ENCODE measurements at places on chromosomes 12 and 14. TPM values are rescaled to one million over a fixed set of nuclear protein-coding genes. Genes with fewer than 3 reads are reported as not detected.

GRCh38 chr14:44339231-44339630 is 167.9 kb downstream of the FSCB start:
- H3K4me3 ChIP-seq, result no peak overlapping the region
- DNase-seq, result no peak
- H3K27ac ChIP-seq, result no peak overlapping the region
- H3K36me3 ChIP-seq, result no peaks in the 10 kb centered on the region
- no peaks in the 10 kb centered on the region for H3K4me1 ChIP-seq

GRCh38 chr14:56295743-56296142 is 177.5 kb downstream of the PELI2 start:
- H3K36me3 ChIP-seq, result peaks cover 33% of the 10 kb centered on the region
- no peak for DNase-seq
- no peaks in the 10 kb centered on the region for H3K4me1 ChIP-seq
- H3K27me3 ChIP-seq, result no peaks in the 10 kb centered on the region
- no peak overlapping the region for H3K27ac ChIP-seq
- H3K4me3 ChIP-seq, result no peak overlapping the region

DNA sequence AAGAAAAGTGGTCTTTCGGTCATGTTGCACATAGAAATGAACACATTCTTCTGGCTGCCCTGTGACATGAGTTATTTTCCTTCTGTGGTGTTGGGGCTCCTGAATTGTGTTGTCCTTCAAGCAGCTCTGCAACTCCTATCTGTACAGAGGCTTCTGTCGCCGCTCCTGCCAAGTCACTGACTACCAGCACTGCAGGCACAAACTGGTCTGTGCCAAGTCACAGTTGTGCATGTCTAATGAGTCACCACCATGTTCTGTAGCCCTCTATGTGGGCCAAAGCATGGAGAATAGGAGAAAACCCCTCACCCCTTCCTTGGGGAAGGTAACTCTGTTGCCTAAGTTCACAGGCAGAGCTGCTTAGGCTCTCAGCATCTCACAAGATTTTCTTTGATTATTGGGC is 283.3 kb downstream of the RPL10L start:
- no peak overlapping the region for H3K27ac ChIP-seq
- no peaks in the 10 kb centered on the region for H3K4me1 ChIP-seq
- H3K4me3 ChIP-seq, result no peak overlapping the region
- no peaks in the 10 kb centered on the region for H3K36me3 ChIP-seq
- no peaks in the 10 kb centered on the region for H3K27me3 ChIP-seq

- H3K4me1 ChIP-seq, result no peaks in the 10 kb centered on the region
- no peaks in the 10 kb centered on the region for H3K27me3 ChIP-seq
- no peak overlapping the region for H3K27ac ChIP-seq
- no peak overlapping the region for H3K4me3 ChIP-seq
These were observed 154.3 kb downstream of the HELB start for GRCh38 chr12:66456612-66457011.

- H3K4me3 ChIP-seq, result no peak overlapping the region
- H3K27me3 ChIP-seq, result peaks cover 39% of the 10 kb centered on the region
- no peak for DNase-seq
- no peaks in the 10 kb centered on the region for H3K36me3 ChIP-seq
These were observed 65.6 kb upstream of the USP15 start for GRCh38 chr12:62194616-62195015.

DNA sequence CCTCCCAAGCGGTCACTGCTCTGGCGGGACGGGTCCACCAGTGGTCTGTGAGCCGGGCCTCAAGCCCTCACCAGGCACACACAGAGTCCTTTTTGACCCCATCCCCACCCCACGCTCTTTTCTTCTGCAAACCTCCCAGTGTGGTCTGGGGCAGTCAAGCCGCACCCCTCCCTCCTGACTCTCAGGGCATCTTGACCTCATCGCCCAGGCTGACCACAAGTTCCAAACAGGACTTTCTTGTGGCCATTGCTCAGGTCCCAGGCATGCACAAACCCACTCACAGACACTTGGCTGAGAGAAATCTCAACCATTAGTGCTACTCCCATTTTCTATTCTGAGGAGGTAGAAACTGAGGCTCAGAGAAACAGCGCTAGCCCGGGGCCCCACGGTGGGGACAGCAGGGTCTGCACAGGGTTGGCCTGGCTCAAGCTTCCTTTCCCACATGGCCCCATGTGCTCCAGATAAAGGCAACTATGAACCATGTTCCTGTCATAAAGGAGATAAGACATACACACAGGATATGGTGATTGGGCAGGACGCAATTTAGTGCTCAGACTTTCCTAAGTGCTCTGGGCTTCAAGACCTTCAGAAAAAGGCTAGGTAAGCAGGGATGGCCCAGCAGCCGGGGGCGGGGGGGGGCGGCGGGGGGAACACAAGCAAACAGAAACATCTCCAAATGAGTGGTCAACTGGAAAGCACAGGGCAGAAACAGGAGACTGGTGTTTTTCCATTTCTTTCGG is 69.6 kb downstream of the ITPK1 start:
- no peak overlapping the region for H3K27ac ChIP-seq
- peaks cover 73% of the 10 kb centered on the region for H3K4me1 ChIP-seq
- DNase-seq, result no peak
- H3K27me3 ChIP-seq, result no peaks in the 10 kb centered on the region
- peaks cover 6% of the 10 kb centered on the region for H3K36me3 ChIP-seq
- H3K4me3 ChIP-seq, result no peak overlapping the region

DNA sequence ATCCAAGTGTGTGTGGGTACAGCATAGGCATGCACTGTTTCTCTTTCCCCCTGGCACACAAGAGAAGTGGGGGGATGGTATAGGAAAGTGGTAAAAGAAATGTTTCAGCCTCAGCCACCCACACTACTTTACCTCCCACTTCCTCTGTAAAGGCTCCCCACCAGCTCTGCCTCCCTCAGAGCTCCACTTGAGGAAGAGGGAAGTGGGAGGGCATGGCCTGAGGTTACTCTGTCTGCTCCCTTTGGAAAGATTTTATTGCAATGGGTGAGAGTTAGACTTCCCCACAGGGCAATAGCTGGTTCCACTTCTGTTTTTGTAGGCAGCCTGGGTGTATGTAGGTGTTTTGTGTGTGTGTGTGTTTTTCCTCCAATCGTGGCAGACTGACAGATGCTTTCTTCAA is 145.3 kb downstream of the SSPN start:
- H3K4me3 ChIP-seq, result no peak overlapping the region
- H3K36me3 ChIP-seq, result peaks cover 27% of the 10 kb centered on the region
- no peaks in the 10 kb centered on the region for H3K4me1 ChIP-seq

DNA sequence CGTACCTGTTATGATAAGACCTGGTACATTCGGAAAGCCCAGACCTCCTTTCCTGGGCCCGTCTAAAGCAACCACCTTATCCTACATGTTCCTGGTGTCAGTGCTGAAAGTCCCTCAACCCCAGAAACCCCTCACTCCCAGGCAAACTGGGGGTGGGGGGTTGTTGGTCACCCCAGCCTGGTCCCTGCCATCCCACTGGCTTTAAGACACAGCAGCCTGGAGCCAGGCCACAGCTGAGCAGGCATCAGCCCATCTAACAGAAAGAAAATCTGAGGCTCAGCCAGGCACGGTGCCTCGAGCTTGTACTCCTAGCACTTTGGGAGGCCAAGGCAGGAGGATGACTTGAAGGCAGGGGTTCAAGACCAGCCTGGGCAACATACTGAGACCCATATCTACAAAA is 4.5 kb downstream of the SELPLG start:
- peak overlapping the region; percentile 82 for H3K27ac ChIP-seq
- H3K4me3 ChIP-seq, result no peak overlapping the region
- H3K27me3 ChIP-seq, result no peaks in the 10 kb centered on the region

GRCh38 chr14:69376439-69376838 is 21.7 kb downstream of the ERH start:
- H3K27me3 ChIP-seq, result no peaks in the 10 kb centered on the region
- no peak overlapping the region for H3K27ac ChIP-seq
- no peak for DNase-seq
- no peak overlapping the region for H3K4me3 ChIP-seq
- H3K36me3 ChIP-seq, result peaks cover 59% of the 10 kb centered on the region

GRCh38 chr12:65269603-65270002 is 8.9 kb upstream of the MSRB3 start:
- H3K4me3 ChIP-seq, result no peak overlapping the region
- no peaks in the 10 kb centered on the region for H3K4me1 ChIP-seq
- DNase-seq, result no peak
- no peaks in the 10 kb centered on the region for H3K36me3 ChIP-seq
- H3K27me3 ChIP-seq, result no peaks in the 10 kb centered on the region

GRCh38 chr12:110465024-110465423 is 3.0 kb downstream of the GPN3 start:
- H3K4me3 ChIP-seq, result no peak overlapping the region
- H3K4me1 ChIP-seq, result peaks cover 35% of the 10 kb centered on the region
- DNase-seq, result no peak

DNA sequence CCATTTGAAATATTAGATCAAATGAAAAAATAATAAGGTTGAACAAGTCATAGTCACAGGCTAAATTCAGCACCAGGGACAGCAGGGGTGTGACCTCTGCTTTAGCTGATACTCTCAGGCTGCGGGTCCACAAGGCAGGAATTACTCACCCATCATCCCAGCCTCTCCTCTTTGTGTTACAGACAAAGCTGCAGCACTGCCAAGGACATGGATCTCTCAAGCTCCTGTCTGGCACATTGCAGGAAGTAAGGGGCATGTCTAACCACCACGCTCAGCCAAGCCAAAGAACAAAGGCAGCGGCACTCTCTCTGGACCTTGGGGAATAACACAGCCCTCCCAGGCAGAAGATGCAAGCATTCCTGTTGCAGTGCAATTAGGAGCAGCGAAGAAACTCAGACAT is 783.8 kb downstream of the VRK1 start:
- no peaks in the 10 kb centered on the region for H3K27me3 ChIP-seq
- no peak for DNase-seq
- no peaks in the 10 kb centered on the region for H3K36me3 ChIP-seq
- H3K27ac ChIP-seq, result no peak overlapping the region
- H3K4me1 ChIP-seq, result no peaks in the 10 kb centered on the region

DNA sequence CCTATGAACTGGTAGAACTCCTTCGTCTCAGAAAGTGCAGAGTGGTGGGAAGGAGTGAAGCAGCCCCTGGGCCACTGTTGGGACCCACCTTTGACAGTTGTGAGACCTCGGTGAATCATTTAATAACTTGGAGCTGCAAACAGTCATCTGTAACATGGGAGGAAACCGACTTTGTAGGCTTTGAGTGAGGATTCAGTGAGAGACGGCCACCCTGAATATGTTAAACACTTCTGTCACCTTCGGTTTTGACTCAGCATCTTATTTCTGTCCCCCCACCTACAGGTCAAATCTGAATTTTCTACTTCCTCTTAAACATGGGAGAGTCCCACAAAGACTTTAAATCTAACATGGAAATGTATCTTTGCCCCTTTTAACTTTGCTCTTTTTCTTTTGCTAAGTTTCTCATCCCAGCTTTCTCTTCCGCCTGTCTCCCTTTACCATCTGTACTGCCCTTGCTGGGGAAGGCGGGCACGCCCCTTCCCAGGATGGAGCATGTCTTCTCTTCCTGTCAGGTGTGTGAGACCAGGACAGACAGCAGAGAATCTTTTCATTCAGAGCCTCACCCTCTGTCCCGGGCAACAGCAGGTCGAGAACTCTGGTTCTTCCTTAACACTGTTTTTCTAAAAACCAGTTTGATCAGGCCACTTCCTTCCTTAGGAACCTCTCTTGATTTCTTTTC is 37.1 kb downstream of the ZC3H14 start:
- H3K4me3 ChIP-seq, result no peak overlapping the region
- no peaks in the 10 kb centered on the region for H3K27me3 ChIP-seq
- DNase-seq, result no peak
- H3K27ac ChIP-seq, result no peak overlapping the region
- no peaks in the 10 kb centered on the region for H3K4me1 ChIP-seq

- peak overlapping the region; percentile 85 for H3K4me3 ChIP-seq
- H3K36me3 ChIP-seq, result peaks cover 8% of the 10 kb centered on the region
- no peaks in the 10 kb centered on the region for H3K27me3 ChIP-seq
- H3K4me1 ChIP-seq, result peaks cover 66% of the 10 kb centered on the region
- H3K27ac ChIP-seq, result peak overlapping the region; percentile 99
- DNase-seq, result no peak
These were observed 12.4 kb upstream of the ITGB7 start for GRCh38 chr12:53219292-53219955.

DNA sequence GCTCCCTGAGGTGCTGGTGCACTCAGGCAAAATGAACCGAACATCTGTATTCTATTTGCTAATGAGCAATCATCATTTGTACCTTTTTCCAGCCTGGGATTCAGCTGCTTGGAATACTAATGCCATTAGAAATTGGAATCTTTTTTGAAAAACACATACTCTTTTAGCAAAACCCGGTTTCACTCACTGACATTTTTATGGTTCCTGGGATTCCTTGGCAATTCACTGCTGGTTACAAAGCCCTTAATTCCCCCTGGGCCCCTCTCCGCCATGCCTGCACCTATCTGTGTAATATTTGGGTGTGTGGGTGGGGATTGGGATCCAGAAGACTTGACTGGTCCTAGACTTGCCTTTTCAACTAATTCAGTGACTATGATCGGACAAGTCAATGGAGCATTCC is 199.1 kb downstream of the FOXN3 start:
- peaks cover 16% of the 10 kb centered on the region for H3K4me1 ChIP-seq
- H3K36me3 ChIP-seq, result peaks cover 9% of the 10 kb centered on the region
- H3K4me3 ChIP-seq, result no peak overlapping the region
- no peaks in the 10 kb centered on the region for H3K27me3 ChIP-seq
- DNase-seq, result no peak
- H3K27ac ChIP-seq, result no peak overlapping the region

DNA sequence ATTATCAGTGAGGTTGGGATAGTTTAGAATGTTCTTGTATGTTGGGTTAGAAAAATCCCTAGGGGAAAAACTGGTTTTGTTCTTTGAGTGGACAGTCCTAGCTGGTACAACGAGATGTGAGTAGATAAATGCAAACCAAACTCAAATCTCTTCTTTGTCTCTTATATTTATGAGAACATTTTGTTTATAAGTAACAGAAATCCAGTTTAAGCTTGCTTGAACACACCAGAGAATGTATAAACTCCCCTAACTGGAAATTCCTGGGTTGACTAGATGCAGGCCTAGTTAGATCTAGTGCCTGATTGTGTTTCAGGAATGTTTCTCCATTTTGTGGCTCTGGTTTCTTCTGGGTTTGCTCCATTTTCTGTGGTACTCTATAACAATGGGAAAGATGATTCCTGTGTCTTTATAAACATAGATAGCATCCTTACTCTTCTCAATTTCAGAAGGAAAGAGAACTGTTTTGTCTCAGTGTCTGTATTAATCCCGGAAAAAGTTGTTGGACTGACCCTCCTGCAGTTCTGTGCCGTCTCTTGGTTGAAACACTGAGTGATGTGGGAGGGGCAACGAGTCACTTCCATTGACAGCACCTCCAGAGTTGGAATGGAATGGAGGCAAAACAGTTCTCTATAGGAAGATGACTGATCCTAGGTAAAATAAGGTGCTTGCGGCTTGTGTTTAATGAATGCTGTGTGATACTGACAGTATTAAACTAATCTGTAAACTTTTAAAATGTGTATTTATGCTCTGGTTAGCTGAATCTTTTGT is 244.8 kb downstream of the TMTC2 start:
- no peaks in the 10 kb centered on the region for H3K4me1 ChIP-seq
- H3K27ac ChIP-seq, result no peak overlapping the region
- no peak for DNase-seq
- H3K36me3 ChIP-seq, result no peaks in the 10 kb centered on the region
- no peaks in the 10 kb centered on the region for H3K27me3 ChIP-seq

GRCh38 chr12:129681151-129681550 is 222.7 kb downstream of the TMEM132D start:
- DNase-seq, result no peak
- no peaks in the 10 kb centered on the region for H3K27me3 ChIP-seq
- H3K4me3 ChIP-seq, result no peak overlapping the region
- H3K36me3 ChIP-seq, result no peaks in the 10 kb centered on the region
- no peak overlapping the region for H3K27ac ChIP-seq

Gene BHLHE41
- total RNA-seq, result 1.5 TPM

Gene CMKLR1
- 2.0 TPM for total RNA-seq

Gene ZBTB39
- total RNA-seq, result 7.0 TPM

Gene NPFF
- not detected for total RNA-seq

Gene HCAR2
- total RNA-seq, result not detected

Gene MRPS35
- 9.8 TPM for total RNA-seq

Gene PTPRQ
- total RNA-seq, result not detected

Gene STAC3
- 0.89 TPM for total RNA-seq

Gene RHEBL1
- total RNA-seq, result not detected

Gene PRB2
- not detected for total RNA-seq

Gene OR8S1
- not detected for total RNA-seq

Data from stomach (tissue), 19 donors.